Fibroblast of pulmonary artery (primary cell): ENCODE measurements at places on chromosomes 5 and 9.

GRCh38 chr5:34736445-34737115 lies 80.5 kb downstream of the RAI14 start:
- peak; percentile 69 for DNase-seq

DNA sequence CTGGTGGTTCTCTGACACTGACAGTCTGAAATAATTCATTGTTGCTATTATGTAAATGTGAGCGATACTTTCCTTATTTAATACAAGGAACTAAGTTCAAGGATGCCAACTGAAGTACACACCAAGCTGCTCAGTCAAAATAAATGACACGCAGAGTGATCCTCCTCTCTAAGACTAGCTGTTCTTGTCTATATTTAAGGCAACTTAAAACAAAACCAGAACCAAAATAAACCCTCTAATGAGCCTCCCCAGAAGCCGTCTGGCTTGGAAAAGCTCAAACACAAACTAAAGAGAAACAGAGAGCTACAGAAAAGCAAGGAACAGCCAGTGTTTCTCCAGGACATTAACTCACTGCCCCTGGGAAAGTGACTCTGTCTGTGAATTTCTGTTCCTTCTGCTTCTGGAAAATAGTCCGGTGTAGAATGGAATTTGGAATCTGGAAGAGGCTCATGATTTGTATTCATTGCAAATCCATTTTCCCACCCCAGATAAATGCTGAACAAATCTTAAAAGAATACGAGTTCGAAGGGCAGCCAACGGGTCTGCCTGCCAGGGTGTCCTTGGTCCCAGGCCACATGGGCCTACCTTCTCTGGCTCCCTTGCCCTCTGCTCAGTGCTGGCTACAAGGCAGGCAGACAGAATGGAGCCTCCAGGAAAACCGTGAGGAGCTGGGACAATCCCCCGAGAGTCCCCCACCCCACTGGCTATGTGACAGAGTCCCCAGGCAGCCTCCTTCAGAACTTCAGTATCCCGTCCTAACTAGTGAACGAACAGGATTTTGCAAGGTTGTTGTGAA lies 14.8 kb downstream of the GGTA1 start:
- no peak for DNase-seq

GRCh38 chr5:144774197-144774596 lies 603.5 kb downstream of the KCTD16 start:
- DNase-seq, result no peak

GRCh38 chr9:24986331-24986730 lies 440.6 kb upstream of the IZUMO3 start:
- no peak for DNase-seq

DNA sequence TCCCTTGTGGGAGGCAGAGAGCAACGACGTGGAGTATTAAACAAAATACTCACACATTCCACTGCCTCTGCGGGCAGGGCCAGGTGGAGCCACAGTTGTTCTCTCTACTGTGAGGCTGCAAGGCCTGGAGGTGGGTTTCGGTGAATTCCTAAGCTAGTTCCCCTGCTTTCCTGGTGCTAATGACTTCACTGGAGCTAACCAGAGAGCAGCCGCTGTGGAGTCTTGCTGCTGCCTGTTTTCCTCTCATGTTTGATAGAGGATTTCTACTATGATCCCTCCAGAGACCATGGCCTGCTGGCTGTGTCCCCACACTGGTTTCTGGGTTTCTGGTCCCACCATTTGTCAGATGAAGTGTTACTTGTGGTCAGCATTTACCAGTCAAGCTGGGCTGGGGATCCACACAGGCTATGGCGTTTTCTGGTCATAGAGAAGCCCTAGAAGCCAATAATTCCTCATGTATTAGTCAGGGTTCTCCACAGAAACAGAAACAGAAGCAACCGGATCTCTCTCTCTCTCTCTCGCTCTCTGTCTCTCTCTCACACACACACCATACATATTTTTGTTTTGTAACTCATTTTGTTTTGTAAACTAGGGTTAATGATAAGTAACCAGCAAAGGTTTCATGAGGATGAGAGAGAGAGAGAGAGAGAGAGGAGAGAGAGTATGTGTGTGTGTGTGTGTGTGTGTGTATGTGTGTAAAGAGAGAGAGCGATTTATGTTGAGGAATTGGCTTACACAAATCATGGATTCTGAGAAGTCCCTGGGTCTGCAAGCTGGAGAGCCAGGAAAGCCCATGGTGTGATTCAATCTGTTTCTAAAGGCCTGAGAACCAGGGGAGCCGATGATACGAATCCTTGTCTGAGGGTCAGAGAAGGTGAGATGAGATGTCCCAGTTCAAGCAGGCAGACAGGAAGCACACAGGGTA lies 403.0 kb downstream of the GADD45G start:
- peak; percentile 54 for DNase-seq

- DNase-seq, result no peak
These were observed 34.6 kb upstream of the KIF2A start for GRCh38 chr5:62271370-62271769.

GRCh38 chr5:154405078-154405792 lies 40.6 kb upstream of the SAP30L start:
- DNase-seq, result peak; percentile 78

DNA sequence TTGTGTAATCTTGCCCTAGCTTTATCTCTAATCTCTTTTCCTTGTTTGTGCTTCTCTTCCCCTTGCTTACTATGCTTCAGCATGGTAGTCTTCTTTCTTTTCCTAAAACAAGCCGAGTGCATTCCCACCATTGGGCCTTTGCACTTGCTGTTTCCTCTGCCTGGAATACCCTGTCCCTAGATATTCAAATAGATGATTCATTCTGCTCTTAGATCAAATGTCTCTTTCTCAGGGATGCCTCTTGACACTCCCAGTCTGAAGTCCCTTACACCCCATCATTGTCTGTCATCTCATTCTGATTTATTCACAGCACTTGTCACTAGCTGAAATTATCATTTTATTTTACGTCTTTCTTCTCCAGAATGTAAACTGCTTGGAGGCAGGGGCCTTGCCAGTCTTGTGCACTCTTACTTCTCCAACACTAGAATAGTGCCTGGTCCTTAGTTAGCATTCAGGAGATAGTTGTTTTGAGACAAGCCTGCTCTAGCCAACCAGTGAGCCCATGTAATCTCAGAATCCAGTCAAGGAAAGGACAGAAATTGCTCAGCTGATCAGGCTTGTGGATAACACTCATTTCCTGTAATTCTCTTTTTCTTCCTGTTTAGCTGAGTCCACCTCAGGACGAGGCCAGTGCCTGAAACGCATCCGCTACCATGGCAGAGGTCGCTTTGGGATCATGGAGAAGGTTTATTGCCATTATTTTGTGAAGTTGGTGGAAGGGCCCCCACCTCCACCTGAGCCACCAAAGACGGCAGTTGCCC lies 25.4 kb downstream of the MRPL22 start:
- DNase-seq, result peak; percentile 61

DNA sequence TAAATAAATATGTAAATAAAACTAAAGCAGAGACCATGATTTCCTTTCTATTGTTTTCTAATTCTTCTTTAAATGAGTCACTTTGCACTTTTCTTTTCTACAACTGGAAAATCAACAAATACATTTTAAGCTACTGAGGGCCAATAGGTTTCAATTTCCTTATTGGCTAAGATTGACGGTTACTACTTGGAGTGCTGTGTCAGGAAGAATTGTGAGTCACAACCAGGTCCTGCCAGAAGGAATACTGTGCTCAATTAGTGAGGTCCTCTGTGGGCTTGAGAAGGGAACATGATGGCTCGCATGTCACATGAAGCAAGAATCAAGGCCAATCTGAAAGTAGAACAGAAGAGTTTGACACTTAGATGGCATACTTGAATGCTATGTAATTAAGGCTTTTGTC lies 110.8 kb downstream of the HMHB1 start:
- DNase-seq, result peak; percentile 51

- peak; percentile 13 for DNase-seq
These were observed 138.8 kb downstream of the KDM4C start for GRCh38 chr9:6896562-6896961.

DNA sequence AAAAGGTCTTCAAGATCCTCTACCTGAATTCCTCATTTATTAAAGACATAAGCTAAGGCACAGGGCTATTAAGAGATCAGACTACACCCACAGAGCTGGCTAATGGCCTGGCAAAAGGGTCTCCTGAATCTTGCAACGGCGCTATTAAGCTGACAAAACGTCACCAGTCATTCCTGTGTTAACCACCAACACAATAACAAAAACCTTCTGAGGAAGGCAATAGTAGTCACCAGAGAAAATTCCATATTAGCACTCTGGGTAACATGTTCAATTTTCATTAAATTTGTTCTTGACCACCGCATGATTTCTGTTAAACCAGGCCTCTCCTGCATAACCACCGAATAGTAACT lies 77.0 kb downstream of the GNAQ start:
- no peak for DNase-seq

DNA sequence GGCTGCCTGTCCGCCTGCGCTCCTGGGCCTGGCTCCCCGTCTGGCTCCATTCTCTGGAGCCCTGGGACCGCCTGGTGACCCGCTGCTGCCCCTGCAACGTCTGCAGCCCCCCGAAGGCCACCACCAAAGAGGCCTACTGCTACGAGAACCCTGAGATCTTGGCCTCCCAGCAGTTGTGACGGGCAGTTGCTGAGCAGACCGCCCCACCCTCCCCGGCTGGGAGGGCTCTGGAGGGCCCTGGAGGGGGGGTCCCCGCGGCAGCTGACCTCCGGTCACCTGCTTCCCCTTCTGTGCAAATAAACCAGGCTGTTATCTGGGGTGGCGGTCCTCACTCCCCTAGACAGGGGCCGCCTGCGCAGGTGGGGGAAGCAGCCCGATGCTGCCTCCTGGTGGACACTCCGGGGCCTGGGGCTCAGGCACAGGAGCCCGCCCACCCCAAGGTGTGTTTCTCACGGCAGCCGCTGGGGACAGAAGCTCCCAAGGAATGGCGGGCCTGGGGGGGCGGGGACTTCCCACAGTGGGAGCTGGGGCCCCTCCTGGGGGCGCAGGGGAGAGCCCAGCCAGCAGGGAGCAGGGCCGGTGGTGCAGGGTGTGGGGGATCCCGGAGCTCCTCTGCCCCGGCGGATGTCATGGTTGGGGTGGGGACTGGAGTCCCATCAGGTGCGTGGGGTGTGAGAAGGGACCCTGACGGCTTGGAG lies 4.7 kb upstream of the TUBB4B start:
- peak; percentile 77 for DNase-seq

DNA sequence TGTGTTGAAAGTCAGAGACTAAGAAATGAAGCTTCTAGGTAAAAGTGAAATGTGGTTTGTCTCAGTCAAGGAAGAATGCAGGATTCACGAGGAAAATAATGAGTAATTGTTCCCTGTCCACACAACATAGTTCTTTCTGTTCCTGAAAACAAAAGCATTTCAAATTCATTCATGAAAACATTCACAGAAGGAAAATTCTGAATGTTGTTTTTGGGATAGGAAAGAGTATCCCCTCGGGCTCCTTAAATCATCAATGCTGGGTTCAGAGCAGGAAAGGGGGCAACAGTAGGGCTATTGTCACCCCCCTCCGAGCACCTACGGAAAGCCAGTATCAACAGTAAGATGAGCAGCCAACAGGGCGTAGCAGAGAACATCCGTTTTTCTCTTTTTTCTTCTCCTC lies 769.9 kb upstream of the ADAMTS16 start:
- DNase-seq, result no peak

GRCh38 chr5:998246-999031 lies 10.2 kb upstream of the NKD2 start:
- no peak for DNase-seq

GRCh38 chr5:174409070-174409469 lies 315.3 kb upstream of the MSX2 start:
- DNase-seq, result no peak

- peak; percentile 70 for DNase-seq
These were observed 281.5 kb downstream of the EFNA5 start for GRCh38 chr5:107389130-107389774.

DNA sequence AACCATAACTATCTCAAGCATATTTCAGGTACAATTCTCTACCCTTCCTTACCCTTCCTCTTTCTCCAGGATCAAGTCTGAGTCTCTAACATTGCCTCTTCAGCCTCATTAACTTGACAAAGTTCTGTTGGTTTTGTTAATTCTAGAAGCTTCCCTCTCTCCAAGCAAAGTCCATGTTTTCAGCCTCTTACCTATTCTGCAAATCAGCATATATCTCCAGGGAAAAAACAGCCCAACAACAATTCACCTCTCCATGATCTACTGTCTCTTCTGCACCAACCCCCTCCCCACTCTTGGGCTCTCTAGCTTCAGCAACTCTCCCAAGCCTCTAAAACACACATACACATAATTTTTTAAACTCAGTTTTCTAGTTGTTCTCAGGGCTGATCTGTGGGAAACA lies 72.2 kb downstream of the LIX1 start:
- no peak for DNase-seq

DNA sequence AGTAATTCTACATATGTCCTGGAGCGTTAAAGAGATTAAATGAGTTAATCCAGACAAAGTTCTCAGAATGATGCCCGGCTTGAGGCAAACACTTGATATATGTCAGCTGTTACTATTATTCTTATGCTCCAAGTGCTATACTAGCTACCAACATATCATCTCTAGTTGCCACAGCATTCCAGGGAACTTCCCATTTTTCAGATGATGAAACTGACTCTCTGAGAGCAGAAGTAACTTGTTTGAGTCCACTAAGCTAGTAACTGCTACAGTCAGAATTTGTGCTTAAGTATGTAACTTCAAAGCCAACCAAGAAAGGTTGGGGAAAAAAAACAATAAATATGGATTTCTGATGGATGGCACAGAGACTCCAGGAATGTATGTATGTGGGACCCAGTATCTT lies 98.1 kb downstream of the CDK5RAP2 start:
- no peak for DNase-seq

- no peak for DNase-seq
These were observed 163.4 kb downstream of the RAB3C start for GRCh38 chr5:58746321-58746720.

DNA sequence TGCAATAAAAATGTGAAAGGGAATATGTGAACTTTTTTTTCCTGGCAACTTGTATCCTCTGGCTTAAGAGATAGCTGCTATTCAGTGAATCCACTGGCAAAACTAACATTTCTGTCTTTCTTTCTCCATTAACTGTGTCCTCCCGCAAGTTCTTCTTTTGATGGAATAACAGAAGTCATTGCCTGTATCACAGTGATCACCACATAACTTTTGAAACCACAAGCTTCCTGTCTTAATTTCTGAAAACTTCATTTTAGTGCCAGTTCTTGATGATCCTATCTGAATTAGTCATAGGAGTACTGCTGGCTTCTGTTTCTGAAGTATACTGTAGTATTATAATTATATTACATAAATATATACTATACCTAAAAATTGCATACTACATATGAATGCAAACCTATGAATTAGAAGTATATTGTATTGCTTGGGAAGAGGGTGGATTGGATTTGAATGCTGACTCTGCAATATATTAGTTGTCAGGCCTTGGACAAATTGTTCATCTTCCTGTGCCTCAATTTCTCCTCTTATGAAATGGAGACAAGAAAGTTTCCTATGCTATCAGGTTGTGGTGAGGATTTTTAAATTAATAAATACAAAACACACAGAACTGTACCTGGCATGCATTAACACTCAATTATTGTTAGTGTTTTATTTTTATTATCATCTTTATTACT lies 441.6 kb downstream of the CETN3 start:
- peak; percentile 63 for DNase-seq

DNA sequence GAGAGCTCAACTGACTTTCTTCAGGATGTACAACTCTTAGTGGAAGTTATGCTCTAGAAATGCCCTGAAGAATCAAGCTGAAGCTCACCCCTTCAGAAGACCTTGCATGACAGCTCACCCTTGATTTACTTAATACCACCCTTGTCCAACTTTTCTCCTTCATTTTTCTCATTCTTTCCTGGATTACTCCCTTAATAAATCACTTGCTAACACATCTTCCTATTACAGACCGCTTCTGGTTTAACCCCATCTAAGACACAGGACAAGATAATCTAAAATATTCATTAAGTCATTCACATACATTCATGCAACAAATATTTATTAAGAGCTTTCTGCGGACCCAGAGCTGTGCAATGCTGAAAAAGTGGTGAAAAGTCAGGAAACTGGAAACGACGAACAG lies 630.7 kb upstream of the RORB start:
- DNase-seq, result no peak
